ENCODE measurements at places on chromosomes 1 and 21.

DNA sequence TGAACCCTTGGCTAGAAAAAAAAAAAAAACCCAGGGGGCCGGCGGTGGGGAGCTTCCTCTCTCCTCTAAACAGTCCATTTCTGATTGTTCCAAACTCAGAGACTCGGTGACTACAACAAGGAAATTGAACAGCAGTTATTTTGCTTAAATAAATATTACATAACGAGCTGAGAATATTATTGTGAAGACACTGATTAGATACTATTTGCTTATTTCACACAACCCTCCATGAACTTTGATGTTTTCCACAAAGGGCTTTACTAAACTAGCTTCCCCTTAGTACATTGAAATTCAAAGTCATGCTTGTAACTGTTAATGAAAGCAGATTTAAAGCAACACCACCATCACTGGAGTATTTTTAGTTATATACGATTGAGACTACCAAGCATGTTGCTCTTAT is at the start of gene CFHR5:
Gene CFHR5 (plus strand): TSS at position 279 of the 400 bp plus-strand sequence. CDS start 109 bp downstream, at position 388.
- no peak for DNase-seq

- no peak for DNase-seq
These were observed 60.2 kb upstream of the PBX1 start for GRCh38 chr1:164498792-164499191.

DNA sequence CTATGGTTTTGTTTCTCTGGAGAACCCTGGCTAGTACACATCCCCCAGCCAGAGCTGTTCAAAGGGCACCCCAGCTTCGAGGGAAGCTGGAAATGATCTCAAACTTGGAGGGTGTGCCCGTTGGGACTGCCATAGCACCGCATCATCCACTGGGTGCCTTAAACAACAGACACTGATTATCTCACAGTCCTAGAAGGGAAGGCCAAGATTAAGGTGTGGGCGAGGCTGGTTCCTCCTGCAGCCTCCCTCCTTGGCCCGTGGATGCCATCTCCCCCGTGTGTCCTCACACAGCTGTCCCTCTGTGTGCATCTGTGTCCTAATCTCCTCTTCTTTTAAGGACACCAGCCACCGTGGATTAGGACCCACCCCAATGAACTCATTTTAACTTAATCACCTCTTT is 4.2 kb upstream of the IBA57 start:
- DNase-seq = peak; percentile 45

DNA sequence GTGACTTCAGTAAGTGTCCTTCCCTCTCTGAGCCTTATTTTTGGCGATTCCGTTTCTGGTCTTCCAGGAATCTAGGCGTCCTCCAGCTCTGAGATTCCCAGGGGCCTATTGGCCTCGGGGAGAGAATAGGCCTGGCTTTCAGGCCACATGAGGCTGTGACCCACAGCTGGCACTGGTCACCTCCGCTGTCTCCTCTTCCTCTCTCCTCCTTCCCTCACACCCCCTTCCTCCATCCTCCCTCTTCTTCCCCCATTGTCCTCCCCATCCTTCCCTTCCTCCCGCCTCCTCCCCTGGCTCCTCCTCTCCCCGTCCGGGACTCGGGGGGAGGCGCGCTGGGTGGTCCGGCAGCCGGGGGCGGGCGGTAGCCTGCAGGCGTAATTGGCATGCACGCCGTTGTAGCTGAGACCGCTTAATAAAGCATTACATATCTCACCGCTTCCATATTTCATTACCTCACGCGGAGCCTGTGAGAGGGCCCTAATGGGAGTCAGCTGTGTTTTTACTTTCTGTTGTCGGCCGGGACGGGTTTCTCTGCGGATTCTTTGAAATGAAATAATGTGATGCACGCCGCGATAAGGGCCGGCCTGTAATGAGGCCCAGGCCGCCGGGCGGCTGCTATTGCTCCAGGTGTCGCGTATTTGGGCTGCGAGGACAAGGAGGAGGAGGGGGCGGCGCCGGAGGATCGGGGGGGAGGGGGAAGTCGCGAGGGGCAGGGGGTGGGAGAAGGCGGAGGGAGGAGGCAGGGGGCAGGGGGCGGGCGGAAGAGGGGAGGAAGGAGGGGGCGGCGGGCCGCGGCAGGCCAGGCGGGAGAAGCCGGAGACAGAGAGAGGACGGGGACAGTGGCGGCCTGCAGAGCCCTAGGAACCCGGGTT is 95.3 kb downstream of the FOXD2 start:
- peak; percentile 91 for DNase-seq

GRCh38 chr1:201140941-201141260 is 13.4 kb downstream of the TMEM9 start:
- no peak for DNase-seq

GRCh38 chr1:221714227-221715152 is 27.4 kb downstream of the DUSP10 start:
- no peak for DNase-seq

GRCh38 chr1:152067150-152067549 is 21.7 kb downstream of the TCHHL1 start:
- no peak for DNase-seq

GRCh38 chr1:76865696-76866286 is 1.5 kb upstream of the ST6GALNAC5 start:
- no peak for DNase-seq

DNA sequence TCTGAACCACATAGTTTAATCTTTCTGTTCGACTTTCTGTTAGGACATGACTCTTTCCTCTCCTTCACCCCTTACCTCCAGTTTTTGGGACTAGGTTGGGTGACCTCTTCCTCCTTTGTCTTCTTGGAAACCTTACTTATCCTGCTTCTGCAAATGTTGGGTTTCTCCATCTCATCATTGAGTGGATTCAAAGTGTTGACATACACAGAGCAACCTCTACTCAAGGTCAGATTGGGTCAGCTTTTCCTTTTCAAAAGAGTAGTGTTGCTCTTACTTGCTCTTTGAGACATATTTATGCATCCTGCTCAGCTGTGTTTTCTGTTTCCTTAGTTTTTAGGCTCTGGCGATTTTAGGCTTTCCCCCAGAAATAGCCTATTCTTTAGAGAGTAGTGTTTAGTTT is 3.7 kb downstream of the CAMTA1 start:
- DNase-seq = no peak

GRCh38 chr21:44858291-44858690 is 15.2 kb downstream of the PTTG1IP start:
- DNase-seq = no peak

- DNase-seq = no peak
These were observed 2.5 kb downstream of the NFASC start for GRCh38 chr1:204873176-204873575.

- no peak for DNase-seq
These were observed 756 bp downstream of the ANKRD13C start for GRCh38 chr1:70353601-70354331.

DNA sequence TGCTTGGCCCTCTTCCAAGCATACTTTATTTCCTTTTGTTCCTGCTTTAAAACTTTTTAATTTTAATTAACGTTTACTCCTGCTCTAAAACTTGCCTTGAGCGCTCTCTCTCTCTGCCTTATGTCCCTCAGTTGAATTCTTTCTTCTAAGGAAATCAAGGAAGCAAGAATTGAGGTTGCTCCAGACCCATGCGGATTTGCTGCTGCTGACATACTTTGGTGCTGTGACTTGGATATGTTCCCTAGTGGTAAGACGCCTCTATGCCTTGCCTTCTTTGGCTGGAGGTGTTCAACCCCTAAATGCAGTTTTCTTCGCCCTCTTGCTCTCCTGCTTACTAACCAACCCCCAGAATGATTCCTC is 148.1 kb downstream of the ADSS2 start:
- DNase-seq = no peak
